Endothelial cell of coronary artery (primary cell): ENCODE measurements at places on chromosomes 13 and 19. TPM values are rescaled to one million over a fixed set of nuclear protein-coding genes. Genes with fewer than 3 reads are reported as not detected.

ELANE gene
- not detected in 2 replicates for total RNA-seq

RXFP2 gene
- not detected in 2 replicates for total RNA-seq

KLK14 gene
- total RNA-seq: 0.19 TPM in 1 of 2 replicates, not detected in the other

CTU1 gene
- 5.8 and 7.3 TPM in 2 replicates for total RNA-seq

TNFSF13B gene
- total RNA-seq: 0.63 and 0.94 TPM in 2 replicates

SUCLA2 gene
- 35.4 and 39.3 TPM in 2 replicates for total RNA-seq

PEG3 gene
- 0.18 and 1.2 TPM in 2 replicates for total RNA-seq

KIR3DL1 gene
- total RNA-seq: not detected in 2 replicates
